ENCODE measurements at places on chromosomes 16 and 17.

DNA sequence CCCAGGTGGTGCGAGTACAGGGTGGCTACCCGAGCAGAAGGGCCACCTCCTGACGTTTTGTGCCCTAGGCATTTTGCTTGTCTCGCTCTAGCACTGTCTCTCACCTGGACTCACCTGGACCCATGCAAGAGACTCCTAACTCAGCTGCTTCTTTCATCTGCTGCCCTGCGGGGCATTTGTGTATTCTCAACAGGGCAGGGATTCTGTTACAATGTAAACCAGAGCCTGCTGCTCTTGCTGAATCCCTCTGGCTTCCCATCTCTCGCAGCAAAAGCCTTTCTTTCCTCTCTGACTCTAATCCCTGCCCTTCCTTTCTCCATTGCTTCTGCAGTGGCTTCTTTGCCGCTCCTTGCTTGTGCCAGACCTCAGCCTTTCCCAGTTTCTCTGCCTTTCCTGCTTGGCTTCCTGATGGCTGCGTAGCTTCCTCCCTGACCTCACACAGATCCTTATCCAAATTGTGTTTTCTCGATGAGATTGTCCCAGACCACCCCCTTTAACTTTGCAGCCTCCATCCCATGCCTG lies 10.2 kb downstream of the ARSG start:
- no peak for DNase-seq

DNA sequence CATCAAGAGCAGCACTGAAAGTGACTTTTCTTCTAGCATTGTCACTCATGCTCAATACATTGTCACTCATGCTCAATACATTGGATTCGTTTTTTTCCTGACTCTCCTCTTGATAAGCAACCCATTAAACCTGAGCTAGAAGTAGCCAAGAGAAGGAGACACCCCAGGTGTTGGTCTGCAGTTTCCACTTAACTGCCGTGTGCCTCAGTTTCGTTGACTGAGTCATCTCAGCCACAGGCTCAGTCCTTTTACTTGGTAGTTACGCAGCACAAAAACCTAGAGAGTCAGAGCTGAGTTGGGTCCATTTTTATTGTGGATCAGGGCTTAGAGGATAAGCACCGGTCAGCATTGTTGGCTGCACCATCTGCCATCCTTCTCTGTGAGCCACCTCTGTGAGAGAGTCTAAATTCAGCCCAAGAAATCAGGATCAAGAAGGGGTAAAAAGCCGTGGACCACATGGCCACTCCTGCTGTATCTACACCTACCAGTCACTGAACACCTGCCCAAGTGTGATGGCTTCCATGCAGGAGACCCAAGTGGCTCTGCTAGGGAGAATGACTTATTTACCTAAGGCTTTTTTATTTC lies 11.3 kb downstream of the GINS2 start:
- DNase-seq: no peak

DNA sequence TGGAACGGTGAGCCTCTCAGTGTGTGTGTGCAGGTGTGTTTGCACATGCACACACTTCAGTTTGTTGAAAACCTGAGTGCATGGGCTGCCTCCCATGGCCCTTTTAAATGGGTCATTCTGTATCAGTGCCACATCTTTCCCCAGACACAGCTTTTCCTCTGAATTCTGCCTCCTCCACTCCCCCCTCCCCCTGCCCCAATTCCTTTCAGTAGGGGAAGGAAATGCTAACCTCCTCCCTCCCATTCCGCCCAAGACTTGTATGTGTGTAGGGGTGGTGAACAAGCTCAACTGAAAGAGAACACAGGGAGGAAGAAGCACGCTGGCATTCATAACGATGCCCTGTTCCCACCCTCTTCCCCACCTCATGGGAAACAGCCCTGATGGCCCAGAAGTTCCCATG lies 34.3 kb downstream of the C17orf75 start:
- no peak for DNase-seq

- no peak for DNase-seq
Measured at GRCh38 chr16:89455178-89455577, 35.2 kb downstream of the ANKRD11 start.

GRCh38 chr17:59178266-59178985 lies 22.9 kb downstream of the PRR11 start:
- DNase-seq: no peak

DNA sequence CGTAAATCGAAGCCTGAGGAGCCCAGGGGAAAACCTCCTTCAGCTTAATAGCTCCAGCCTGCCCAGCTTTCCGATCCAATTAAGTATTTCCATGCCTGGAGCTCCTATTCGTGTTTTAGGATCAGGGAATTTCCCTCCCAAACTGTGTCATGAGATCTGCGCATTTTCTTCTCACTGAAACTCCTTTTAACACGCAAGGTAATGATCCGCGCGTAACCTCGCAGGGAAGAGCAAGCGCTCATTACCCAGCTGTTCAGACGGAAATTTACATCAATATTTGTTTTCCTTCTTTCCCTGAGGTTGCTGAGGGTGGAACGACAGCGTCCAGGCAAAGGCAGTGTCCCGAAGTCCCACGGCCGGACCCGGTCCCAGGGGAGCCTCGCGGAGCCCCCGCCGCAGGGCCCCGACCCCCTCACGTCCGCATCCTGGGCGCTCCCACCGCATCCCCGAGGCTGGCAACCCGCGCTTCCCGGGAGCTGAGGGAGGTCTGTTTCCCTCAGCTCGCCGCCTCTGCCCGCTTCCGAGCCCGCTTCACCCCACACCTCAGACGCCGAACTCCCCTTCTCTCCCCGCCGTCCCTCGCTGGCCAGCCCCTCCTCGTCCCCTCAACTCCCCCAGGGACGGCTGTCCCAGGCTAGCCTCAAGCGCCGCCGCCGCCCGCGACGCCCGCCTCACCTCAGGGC lies 415 bp downstream of the ABCA5 start:
- DNase-seq: no peak

- no peak for DNase-seq
Measured at GRCh38 chr16:67393111-67393787, at the start of gene TPPP3. TPPP3 (minus strand) TSS chr16:67393498; CDS start chr16:67391111, 2,387 bp downstream.

GRCh38 chr16:58048494-58049231 lies 23.1 kb downstream of the MMP15 start:
- no peak for DNase-seq

DNA sequence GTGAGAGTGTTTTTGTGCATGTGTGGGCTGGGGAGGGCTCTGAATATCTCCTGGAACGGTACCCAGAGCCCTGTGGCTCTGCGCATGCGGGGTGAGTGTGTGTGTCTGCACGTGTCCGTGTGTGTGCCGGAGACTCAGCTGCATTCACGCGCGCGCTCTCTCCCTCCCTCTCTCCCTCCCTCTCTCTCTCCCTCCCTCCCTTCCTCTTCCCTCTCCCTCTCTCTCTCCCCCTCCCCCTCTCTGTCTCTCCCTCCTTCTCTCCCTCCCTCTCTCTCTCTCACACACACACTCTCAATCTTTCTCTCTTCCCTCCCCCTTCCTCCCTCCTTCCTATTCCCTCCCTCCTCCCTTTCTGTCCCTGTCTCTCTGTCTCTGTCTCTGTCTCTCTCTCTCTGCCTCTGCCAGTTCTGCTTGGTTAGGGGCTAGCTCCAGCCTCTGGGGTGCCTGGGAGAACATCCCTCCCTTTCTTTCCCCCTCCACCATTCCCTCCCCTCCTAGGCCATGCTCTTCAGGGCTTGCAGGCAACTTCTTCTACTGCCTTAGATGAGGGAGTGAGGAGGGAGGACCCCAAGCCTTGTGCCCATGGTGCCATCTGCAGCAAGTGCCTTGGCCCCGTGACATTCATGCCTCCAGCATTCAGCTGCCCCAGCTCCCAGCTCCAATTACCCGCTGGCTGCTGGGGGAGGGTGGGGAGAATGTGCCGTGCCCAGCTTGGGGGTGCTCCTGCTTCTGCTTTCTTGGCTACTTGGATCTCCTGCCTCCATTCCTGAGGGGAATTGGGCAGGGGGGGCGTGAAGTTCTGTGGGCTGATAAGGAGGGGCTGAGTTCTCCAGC lies 6.4 kb downstream of the THRA start:
- DNase-seq: peak; percentile 49

All from stimulated activated CD8-positive, alpha-beta memory T cell treated with anti-CD3 and anti-CD28 coated beads, Interleukin-15, amount 100 ng/mL, for 1 hour (primary cell).